Pancreas (tissue), 10 donors: ENCODE measurements at places on chromosomes 12 and 14.
A peak's percentile ranks its signal among the peaks of the same experiment; 100 is the strongest.

DNA sequence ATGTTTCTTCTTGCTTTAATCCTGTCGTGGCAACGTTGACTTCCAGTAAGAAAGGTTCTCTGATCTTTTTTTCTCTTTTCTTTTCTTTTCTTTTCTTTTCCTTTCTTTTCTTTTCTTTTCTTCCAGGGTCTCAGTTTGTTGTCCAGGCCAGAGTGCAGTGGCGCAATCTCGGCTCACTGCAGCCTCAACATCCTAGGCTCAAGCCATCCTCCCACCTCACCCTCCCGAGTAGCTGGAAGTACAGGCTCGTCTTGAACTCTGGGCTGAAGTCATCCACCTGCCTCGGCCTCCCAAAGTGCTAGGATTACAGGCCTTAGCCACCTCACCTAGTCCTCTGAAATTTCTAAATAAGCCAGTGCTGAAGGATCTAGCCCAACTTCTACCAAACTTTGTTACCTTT, 1.3 kb upstream of the MAP3K9 start:
- DNase-seq = no peak

DNA sequence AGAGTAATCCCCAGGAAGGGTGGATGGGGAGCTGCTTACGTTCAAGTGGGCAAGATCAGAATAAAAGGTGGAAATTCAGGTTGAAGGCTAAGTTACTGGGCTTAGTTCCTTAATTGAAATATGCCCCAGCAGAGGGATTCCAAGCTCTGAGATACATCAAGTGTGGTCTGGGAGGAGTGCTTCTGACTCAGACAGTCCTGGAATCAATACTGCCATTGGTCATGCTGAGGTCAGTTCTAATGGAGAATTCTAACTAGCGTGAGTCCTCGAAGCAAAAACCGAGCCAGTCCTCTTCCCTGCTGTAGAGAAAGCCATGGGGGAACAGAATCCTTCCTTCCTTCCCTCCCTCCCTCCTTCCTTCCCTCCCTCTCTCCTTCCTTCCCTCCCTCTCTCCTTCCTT, 39.9 kb downstream of the NOS1 start:
- DNase-seq = no peak

DNA sequence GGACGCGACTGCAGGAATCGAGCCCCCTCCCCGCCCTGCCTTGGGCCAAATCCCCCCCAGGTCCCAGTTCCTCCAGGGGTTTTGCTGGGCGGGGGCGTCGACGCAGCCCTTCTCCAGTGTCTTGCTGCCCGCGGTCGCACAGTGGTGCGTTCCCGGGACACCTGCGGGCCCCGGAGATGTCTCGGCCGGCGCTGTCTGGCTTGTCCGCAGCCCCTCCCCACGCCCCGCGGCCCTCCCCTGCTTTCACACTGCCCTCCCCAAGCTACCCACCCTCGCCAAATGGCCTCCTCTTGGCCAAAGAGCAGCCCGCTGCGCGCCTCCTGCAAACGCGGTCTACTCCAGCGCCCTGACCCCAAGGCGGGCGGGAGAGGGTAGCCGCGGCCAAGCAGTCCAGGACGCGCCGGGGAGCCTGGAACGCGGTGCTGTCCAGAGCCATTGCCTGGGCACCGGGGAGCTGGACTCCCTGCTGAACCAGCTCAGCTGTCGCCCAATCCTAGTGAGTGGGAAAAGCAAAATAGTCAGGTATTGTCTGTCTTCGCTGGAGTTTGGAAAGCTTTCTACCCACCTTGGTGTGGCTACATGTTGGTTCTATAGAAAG, 122.0 kb downstream of the AACS start:
- no peak for DNase-seq

- DNase-seq = no peak
Observed at GRCh38 chr12:121107681-121108080, 25.0 kb upstream of the P2RX7 start.

DNA sequence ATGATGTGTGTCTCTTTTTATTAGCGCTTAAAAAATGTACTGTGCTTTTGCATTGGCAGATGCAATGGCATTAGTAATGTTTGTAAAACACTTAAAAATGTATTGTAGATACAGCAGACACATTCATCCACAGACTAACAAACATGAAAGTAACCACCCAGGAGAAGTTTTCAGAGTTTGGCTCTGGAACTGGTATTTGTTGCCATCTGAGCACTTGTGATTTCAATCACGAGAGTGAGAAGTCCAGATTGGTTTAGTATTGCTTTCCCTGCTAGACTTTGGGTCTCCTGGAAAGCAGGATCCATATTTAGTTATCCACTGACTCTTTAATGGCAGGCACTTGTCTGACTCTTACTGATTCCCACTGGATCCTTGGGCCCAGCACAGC, 13.2 kb downstream of the RASSF8 start:
- no peak for DNase-seq

DNA sequence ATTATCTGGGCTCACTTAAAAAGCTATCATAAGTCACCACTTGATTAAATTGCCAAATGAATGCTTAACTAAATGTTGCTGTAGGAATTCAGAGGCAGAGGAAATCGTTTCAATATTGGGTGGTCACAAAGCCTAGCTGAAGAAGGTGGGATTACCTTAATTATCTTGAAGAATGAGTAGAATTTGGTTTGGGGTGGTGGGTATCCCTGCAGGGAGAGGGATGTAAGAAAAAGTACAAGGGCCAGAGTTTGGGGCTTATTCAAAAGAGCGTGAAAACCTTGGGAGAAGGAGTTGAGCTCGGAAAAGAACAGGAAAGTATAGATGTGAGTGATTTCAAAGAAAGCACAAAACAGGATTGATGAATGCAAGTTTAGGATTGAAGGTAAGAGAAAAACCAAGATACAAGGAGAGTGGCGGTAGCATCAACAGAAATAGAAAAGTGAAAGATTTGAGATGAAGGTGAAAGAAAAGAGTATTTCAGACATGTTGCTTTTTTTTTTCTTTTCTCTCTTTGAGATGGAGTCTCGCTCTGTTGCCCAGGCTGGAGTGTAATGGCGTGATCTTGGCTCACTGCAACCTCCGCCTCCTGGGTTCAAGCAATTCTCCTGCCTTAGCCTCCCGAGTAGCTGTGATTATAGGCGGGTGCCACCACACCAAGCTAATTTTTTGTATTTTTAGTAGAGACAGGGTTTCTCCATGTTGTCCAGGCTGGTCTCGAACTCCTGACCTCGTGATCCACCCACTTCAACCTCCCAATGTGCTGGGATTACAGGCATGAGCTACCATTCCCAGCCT, 1.7 kb downstream of the BRMS1L start:
- no peak for DNase-seq

- DNase-seq = no peak
Observed at GRCh38 chr14:23356662-23357061, 4.0 kb upstream of the SLC22A17 start.

- DNase-seq = no peak
Observed at GRCh38 chr12:10310926-10311720, 3.5 kb downstream of the KLRD1 start.

GRCh38 chr12:121773011-121773777, 20.3 kb downstream of the RHOF start:
- peak; percentile 79 for DNase-seq

DNA sequence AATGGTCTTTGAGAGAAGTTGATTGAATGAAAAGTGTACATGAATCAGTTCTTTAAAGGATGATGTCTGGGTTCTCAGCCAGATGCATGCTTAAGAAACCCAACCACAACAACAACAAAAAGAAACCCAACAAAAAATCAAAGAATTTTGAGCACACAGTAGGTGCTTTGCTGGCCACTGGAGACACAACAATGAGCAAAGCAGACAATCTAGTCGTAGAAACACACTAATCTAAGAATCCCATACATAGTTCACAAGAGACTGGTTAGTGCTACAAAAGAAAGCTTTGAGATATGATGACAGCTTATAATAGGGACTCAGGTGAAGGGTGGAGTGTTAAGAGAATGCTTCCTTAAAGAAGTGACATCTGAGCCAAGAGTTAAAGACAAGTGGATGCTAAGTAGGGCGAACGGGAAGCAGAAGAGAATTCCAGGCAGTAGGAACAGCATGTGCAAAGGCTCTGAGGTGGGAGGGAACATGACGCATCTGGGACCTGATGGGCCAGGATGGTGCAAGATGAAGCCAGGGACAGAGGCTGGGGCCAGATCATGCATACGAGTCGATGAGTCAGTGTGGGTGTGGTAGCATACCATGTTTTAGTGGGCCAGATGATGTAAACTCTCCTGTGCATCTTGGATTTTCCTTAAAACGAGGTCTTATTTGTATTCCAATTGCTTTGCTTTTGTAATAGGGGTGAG, 4.6 kb upstream of the HIP1R start:
- no peak for DNase-seq
